ENCODE measurements at places on chromosomes 5 and 9.

DNA sequence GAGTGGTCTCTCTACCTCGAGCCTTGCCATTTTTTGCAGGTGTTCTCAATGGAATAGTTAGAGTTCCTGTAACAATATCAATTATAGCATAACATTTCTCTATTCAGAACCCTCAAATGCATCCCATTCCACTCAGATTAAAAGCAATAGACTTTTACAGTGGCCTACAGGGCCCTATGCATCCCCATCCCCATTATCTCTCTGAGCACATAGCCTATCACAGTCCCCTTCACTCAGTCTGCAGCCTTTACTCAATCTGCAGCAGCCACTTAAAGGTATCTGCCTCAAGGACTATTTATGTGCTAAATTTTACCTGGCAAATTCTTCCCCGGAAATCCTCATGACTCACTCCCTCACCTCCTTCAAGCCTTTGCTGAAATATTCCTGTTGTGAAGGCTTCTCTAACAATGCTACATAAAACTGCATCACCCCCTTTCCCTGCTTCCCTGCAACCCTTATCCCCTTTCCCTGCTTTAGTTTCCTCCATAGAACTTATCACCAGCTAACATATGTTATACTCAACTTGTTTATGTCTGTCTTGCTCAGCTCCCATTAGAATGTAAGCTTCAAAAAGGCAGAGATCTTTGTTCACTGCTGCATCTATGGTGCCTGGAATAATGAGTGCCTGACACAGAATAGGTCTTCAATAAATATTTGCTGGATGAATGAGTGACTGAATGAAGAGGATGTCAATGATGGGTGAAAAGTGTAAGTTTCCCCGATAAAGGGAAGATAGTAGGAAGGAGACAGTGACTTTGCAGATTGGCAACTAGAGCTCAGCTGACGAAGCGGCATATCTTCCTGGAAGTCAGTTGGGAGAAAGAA, 54.1 kb upstream of the ZNF366 start:
- DNase-seq: no peak

- no peak for DNase-seq
Observed at GRCh38 chr5:4387290-4387689, 752.8 kb upstream of the ADAMTS16 start.

GRCh38 chr9:127083138-127083980, 39.1 kb downstream of the ANGPTL2 start:
- no peak for DNase-seq

GRCh38 chr9:89984214-89984613, 379.4 kb downstream of the GADD45G start:
- DNase-seq: no peak

GRCh38 chr5:90473396-90474234, 956 bp downstream of the MBLAC2 start:
- peak; percentile 50 for DNase-seq

DNA sequence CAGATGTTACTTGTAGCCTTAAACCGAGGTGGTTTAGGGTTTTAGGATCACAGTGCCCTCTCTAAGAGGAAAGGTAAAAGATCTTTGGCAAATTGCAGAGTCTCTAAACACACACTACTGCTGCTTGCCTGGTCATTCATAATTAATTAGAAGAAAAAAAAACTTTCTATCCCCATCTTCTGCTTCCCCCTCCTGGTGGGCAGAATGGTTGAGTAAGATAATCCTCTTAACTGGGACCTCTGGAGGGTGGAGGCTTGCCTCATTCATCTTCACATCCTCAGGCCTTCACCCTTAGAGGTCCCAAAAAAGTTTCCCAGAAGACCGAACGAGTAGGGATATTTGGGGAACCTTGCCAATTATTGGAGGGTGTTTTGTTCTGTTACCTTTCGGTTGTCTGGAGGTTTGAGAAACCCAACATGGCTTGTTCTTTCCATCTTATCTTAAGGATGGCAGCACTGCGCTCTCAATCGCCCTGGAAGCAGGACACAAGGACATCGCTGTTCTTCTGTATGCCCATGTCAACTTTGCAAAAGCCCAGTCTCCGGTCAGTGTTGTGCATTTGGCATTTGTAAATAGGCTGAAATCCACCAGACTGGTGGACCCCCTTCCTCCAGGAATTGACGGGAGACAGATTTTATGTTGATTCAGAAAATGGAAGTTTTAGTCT, 97.3 kb upstream of the DMRT1 start:
- DNase-seq: no peak

- no peak for DNase-seq
Observed at GRCh38 chr5:150429410-150429873, 16.7 kb upstream of the CD74 start.

DNA sequence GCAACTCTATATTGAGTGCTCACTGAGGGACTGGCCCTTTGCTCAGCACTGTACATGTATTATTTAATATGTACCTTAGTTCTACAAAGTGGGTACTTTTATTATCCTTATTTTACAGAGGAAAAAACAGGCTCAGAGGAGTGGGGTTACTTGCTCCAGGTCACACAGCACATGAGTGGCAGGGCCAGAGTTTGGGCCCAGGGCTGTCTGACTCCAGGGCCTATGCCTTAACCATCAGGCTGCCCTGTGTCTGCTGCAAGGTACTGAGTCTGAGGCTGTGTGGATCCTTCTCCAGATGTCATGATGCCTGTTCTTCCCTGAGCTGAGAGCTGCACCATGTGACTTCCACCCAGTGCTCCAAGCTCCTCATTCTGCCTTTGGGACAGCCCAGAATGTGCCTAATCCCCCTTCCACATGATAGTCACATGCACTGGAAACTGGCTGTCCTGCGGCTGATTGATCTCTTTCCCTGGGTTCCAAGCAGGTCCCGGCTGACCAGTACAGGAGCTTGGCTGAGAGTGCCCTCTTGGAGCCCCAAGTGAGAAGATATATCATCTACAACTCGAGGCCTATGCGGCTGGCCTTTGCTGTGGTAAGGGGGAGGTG, 15.4 kb downstream of the TMEM268 start:
- DNase-seq: no peak

DNA sequence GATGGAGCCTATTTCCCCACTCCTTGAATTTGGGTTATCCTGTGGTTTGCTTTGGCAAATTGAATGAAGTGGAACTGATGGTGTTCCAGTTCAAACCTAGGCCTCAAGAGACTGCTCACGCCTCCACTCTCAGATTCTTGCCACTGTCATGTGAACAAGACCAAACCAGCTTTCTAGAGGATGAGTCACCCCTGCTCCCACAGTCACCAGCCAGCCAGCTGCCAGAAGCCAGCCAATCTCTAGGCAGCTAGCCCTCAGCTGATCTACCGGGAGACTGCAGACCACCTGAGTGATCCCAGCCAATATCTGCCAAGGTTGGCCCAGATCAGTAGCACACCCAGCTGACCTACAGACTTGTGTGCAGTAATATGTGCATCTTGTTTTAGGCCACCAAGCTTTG, 300.6 kb downstream of the TMEM38B start:
- no peak for DNase-seq

GRCh38 chr9:91929331-91929730, 20.7 kb downstream of the ROR2 start:
- DNase-seq: no peak

DNA sequence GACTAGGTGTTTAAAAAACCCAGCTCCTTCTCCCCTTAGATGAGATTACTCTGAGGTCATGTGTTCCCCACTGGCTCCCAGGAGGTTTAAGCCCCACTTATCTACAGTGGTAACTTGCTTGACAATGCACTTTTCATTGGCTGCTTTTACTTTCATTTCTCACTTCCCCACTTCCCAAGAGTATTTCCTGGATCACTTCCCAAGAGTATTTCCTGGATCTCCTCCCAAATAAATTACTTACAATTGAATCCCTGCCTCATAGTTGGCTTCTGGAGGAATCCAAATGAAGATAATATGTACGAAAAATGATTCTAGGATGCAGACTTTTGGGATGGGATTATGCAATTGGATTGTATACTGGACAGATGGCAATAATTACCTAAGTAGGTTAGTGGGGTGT, 47.1 kb upstream of the CHSY3 start:
- DNase-seq: peak; percentile 48

DNA sequence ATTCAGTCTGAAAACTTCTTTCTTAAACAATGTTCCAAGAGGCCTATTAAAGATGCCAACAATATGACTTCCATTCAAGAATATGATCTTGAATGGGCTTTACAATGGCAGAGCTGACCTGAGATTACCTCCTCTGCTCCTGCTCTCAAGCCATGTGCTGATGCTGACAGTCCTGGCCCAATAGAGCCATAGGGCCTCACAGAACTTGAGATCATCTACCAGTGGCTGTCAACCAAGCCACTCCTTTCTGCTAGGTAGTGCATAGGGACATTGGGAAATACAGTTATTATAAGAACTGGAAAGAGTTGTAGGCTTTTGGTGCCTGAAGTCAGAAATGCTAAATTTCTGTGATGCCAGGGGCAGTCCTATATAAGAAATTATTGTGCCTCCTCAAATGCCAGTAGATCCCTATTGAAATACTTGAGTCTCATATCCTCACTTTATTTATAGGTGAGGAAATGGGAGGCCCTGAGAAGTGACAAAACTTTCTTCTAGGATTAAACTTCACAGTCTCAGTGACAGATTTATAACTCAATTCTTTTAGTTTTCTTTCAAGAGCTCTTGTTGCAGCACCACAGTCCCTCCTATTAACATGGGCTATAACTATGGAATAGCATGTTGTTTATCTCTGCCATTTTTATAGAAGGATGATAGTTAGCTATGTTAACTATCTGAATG, 10.9 kb downstream of the GHR start:
- no peak for DNase-seq

GRCh38 chr5:149886692-149887470, 57.7 kb downstream of the PDE6A start:
- no peak for DNase-seq

GRCh38 chr5:99060306-99061261, 131.8 kb upstream of the CHD1 start:
- DNase-seq: peak; percentile 56

DNA sequence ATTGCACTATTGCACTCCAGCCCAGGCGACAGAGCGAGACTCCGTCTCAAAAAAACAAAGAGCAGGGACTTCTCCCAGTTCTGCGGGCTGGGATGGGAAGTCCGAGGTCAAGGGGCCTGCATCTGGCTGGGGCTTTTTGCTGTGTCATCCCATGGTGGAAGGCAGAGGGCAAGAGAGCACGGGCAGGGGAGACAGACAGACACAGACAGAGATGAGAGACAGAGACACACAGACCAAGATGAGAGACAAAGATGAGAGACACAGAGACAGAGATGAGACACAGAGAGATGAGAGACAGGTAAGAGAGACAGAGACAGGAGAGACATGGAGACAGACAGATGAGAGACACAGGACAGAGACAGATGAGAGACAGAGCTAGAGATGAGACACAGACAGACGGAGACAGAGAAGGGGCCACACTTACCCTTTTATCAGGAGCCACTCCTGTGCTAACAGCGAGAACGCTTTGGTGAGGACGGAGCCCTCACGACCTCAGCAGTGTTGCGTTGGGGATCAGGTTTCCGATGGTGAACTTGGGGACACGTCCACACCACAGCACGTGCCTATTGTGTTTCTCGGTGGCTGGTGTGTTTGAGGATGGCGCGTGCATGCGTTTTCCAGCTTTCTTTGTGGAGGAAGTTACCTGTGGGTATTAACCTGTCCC, 8.9 kb upstream of the TOR4A start:
- no peak for DNase-seq

DNA sequence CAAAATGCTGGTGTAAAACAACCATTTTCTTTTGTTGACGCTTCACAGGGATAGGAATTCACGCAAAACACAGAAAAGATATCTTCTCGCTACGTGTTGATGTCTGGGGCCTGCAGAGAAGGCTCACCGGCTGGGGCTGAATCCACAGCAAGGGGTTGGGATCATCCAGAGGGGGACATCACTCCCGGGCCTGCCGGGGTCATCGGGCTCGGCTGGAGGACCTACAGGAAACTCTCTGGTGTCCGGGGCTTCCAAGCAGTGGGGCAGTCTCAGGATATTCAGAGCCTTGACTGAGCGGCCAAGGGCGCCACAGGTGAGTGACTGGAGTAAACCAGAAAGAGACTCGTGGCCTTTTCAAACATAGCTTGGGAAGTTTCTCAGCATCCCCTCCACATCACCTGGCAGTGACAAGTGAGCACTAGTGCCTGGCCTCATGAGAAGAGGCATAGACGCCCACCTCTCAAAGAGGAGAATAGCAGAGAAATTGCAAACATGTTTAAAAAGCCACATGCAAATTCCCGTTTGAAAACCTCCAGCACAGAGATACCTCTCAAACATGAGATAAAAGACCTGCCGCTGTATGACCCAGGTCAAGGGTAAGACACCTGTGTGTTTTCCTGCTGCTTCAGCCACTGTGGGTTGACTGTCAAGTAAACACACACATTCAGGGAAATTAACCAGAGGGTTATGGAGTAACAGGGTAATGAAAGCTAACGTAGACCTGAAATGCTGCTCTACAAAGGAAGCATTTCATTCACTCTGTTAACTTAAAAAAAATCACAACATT, 50.8 kb upstream of the SIMC1 start:
- DNase-seq: no peak

DNA sequence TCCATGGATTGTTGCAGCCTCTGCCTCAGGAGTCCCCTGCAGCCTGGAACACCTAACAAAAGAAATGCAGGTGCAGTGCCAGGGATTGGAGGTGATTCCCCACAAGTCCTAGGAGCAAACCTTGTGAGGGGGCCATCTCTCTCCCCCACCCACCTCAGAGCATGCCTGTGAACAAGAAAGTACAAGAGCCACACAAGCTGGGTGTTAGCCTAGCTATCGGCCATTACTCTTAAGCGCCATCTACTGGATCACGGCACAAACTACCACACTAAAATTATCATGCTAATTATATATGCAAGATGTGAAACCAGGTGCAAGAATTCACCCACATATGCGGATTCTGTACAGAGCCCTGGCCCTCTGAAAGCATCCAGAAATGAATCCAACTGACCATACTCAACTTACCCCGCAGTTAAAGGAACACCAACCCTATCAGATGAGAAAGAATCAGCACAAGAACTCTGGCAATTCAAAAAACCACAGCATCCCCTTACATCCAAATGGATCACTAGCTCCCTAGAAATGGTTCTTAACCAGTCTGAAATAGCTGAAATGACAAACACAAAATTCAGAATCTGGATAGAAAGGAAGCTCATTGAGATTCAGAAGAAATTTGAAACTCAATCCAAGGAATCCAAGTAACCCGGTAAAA, 16.5 kb upstream of the PRSS3 start:
- peak; percentile 23 for DNase-seq

GRCh38 chr5:120239086-120239485, 225.0 kb upstream of the PRR16 start:
- no peak for DNase-seq

- DNase-seq: no peak
Observed at GRCh38 chr5:34054400-34054729, 11.4 kb upstream of the C1QTNF3 start.

GRCh38 chr5:72878854-72879253, 62.4 kb downstream of the TNPO1 start:
- DNase-seq: no peak

Measured in hindlimb muscle (tissue), 1 donor.